ENCODE measurements at places on chromosomes 5 and 9.

- DNase-seq: no peak
These were observed 213.4 kb downstream of the PALM2AKAP2 start for GRCh38 chr9:109993250-109993978.

DNA sequence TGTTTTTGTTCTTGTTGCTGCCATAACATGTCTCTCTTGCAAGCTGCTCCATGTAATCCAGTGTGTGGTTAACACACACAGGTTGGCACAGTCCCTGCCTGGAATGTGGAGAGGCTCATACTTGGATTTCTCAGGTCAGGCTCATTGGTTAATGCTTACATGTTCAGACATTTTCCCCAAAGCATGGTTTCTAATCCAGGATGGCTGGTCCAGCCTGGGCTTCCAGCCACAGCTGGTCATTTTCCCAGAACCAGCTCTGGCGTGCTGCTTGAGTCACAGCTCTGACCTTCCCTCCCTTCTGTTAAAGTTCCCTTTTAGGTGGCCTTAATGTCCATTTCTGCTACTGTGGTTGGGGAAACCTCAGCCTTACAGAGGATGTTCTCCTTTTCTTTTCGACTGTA lies 294.3 kb downstream of the TAF11L14 start:
- DNase-seq: peak; percentile 86

DNA sequence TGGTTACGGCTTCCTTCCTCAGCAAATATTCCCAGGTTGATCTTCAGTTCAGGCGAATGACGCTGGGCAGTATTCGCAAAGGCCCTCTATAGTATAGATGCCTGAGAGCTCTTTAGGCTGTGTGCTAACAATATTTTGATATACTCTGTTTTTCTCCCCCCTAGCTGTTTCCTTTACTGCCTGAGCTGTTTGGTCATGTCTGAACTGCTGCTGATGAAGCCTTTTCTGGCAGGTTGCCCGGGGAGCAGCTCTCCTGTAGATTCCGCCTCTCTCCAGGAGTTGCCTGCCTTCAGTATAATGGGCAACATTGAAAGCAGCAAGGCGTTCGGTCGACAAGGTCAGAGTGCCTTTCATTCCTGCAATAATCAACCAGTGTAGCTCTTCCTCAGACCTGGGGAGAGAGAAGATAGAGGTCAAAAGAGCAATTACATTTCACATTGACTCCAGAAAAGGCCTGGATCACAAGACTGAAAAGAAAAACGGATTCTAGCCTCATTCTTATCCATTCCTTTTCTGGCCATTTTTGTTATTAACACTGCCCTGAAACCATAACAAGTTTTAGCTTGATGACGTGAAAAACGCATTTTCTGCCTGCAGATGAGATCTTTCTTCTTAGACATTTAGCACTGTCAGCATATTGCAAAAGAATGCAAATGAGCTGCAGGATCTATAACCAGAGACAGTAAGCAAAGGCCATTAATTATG lies 60.1 kb upstream of the ZNF608 start:
- no peak for DNase-seq

- no peak for DNase-seq
These were observed 3.4 kb downstream of the BRD3OS start for GRCh38 chr9:134028575-134029247.

DNA sequence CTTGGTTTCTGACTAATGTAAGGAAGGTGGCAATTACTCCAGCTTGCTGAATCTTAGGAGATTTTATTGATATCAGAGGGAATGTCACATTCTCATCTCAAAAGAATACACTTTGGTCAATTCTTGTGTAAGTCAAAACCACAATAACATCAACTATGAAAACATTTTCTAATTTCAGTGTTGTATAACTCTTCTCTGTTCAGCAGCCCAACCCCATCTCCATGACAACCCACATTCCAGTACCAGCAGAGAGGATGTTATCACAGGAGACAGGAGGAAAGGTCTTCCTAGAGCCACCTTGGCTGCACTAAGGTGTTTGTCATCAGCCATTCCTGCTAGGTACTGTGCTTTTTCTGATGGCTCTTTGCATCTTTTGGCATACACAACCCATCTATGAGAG lies 529.1 kb upstream of the BRINP1 start:
- DNase-seq: no peak

All from inflammatory macrophage treated with lipopolysaccharide for 4 hours (primary cell).